CD8-positive, alpha-beta memory T cell (primary cell): ENCODE measurements at places on chromosomes 1 and 21. TPM values are rescaled to one million over a fixed set of nuclear protein-coding genes. Genes with fewer than 3 reads are reported as not detected.

AGMAT gene
- total RNA-seq = 18.5 TPM

TCHH gene
- 0.09 TPM for total RNA-seq

CRP gene
- total RNA-seq = not detected

LINGO4 gene
- not detected for total RNA-seq

GPR37L1 gene
- total RNA-seq = not detected

MAP3K21 gene
- total RNA-seq = 2.8 TPM

SRSF11 gene
- total RNA-seq = 160 TPM

DNA sequence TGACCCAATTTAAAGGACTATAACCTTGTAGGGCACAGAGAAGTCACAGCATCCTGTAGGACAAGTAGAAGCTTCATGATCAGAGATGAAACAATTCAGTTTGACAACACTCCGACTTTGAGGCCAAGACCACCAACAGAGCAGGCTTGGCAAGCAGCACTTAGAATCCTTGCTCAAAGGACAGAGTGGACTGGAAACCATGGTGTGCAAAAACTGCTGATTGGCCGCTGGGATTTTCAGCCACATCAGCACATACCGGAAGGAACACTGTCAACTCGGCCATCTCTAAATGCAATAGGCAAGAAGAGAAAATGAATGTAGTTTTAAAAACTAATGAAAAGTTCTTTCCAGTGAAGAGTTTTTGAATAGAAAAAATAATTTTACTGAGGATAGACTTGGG lies 92.0 kb upstream of the PRMT6 start:
- no peak for DNase-seq

DNA sequence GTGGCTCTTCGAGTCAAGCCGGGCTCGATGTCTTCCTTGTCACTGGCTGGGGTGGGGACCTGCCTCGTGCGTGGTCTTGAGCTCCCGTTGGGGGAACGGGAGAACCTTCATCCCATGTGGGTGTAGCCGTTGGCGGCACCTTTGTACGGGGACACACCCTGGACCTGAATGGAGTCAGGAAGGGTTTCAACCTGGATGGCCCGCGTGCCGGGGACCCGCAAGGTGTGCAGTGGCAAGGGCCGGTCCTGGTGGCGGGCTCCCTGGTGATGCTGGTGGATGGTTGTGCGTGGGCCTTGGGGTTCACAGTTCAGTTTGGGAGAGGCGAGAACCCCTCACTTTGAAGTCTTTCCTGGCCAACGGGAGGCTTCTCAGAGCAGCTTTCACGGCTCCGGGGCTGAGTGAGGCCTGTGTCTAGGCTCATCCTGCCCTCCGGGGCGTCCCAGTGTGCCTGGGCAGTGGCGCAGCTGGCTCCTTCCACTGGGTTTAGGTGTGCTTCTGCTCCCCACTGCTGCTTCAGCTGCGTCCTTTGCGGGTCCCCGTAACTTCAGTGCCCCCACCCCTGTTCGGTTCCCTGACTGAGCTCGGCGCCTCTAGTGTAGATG lies 11.4 kb downstream of the SKI start:
- peak; percentile 2 for DNase-seq

DNA sequence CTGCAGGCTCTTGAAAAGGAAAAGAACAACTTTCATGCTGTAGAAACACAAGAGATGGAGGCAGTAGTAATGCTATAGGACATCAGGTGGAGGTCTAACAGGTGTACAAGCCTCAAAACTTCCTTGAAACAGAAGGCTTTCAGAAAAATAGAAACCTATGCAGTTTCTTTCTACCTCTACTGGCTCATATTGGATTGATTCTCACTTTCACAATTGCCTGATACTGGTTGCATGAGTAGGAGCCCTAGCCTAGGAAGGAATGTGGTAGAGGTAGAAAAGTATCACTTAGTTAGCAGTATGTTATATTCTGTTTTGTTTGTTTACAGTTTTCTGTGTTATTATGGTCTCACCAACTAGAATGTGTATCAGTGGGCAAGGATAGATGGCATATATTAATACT lies 175.4 kb upstream of the GORAB start:
- no peak for DNase-seq

DNA sequence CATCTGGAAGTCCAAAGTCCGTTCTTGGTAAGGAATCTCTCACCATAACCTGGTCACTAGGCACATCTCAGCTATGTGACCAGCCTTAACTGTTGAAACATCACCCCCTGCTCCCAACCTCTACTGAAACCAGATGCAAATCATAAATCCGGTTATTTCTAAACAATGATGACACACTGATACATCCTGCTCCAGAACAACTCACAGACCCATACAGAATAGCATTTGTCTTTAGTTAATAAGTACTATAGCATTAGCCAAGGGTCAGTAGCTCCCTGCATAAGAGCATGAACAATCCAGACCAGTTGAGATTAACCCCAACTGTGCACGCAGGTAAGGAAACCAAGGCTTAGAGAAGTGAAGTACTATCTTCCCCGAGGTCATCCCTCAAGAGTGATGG lies 38.0 kb upstream of the KCTD3 start:
- no peak for DNase-seq

DNA sequence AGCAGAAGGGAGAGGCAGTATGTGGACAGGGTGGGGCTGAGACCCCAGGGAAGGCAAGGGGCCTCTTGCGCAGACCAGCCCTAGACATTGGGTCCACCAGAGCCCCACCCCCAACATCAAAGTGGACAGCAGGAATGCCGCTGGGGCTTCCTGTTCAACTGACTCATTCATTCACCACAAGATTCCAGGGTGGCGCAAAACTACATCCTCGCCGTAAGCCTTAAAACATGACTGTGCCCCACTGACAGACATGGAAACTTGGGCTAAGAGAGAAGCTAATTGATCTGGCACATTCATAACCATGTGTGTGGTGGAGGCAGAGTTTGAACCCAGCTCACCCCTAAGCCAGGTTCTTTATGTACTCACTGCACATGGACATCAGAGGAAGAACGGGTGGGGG lies 14.0 kb downstream of the COL16A1 start:
- DNase-seq = no peak

DNA sequence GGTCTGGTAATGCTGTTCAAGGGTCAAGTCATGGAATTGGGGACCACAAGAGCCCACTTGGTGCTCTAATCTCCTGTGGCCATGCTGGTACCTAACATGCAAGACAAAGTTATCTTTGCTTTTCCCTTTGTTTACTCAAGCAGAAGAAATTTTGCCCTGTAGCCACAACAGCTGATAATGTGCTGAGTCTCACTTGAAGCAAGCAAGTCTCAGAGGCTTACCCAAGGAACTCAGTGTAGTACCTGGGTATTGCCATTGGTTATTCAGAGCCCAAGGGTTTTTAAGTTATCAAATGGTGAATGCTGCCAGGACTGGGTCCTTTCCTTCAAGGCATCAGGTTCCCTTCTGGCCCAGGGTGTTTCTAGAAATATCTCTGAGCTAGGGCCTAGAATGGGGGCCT lies 198.9 kb upstream of the RNPC3 start:
- no peak for DNase-seq

DNA sequence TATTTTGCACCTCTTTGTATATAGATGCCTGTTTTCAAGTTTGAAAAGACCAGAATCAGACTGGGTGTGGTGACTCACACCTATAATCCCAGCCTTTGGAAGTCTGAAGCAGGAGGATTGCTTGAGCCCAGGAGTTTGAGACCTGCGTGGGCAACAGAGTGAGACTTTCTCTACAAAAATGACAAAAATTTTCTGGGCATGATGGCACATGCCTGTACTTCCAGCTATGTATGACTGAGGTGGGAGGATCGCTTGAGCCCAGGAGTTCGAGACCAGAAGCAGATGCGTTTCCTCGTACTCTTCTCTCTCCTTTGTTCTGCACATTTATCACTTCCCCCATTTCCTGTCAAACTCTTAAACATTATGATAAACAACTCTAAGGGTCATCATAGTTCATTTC lies 310.0 kb upstream of the SNX7 start:
- no peak for DNase-seq

GRCh38 chr1:209105701-209106100 lies 477.8 kb upstream of the CAMK1G start:
- DNase-seq = no peak

DNA sequence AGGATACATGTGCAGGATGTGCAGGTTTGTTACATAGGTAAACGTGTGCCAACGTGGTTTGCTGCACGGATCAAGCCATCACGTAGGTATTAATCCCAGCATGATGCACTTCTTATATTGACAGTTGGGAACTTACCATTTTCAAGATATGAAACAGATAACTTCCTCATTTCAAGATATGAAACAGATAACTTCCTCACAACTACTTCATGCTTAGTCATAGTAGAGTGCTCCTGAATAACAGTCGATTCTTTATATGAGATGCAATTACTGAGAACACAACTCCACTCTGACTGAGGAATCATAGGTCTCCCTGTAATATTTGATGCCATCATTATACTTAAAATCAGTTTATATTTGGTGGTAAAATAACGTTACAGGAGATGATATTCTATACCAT lies 1124.3 kb downstream of the AMY1C start:
- no peak for DNase-seq

DNA sequence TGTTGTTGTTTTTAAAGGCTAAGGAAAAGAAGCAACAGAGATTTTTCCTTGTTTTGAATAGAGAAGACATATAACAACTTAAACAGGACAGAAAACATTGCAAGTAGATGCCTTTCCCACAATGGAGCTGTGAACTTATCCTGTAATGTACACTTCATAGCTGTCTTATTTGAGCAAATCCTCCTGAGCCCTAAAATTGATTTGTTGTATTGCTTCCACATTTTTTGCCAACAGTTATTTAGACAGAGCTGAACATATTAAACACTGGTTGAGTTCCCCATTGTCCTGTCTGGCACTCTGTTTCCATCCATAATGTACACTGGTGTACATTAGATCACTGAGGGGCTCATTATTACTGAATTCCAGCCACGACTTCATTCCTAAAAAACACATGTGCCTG lies 32.2 kb downstream of the CACHD1 start:
- no peak for DNase-seq

- no peak for DNase-seq
These were observed 479.4 kb downstream of the KCNT2 start for GRCh38 chr1:196128835-196129234.

GRCh38 chr1:234243521-234244260 lies 129.6 kb upstream of the COA6 start:
- no peak for DNase-seq

GRCh38 chr1:234253732-234254131 lies 119.5 kb upstream of the COA6 start:
- DNase-seq = no peak

GRCh38 chr1:59509341-59509875 lies 212.5 kb downstream of the FGGY start:
- DNase-seq = no peak

- DNase-seq = peak; percentile 21
These were observed 124.8 kb downstream of the PGBD5 start for GRCh38 chr1:230301322-230301721.

DNA sequence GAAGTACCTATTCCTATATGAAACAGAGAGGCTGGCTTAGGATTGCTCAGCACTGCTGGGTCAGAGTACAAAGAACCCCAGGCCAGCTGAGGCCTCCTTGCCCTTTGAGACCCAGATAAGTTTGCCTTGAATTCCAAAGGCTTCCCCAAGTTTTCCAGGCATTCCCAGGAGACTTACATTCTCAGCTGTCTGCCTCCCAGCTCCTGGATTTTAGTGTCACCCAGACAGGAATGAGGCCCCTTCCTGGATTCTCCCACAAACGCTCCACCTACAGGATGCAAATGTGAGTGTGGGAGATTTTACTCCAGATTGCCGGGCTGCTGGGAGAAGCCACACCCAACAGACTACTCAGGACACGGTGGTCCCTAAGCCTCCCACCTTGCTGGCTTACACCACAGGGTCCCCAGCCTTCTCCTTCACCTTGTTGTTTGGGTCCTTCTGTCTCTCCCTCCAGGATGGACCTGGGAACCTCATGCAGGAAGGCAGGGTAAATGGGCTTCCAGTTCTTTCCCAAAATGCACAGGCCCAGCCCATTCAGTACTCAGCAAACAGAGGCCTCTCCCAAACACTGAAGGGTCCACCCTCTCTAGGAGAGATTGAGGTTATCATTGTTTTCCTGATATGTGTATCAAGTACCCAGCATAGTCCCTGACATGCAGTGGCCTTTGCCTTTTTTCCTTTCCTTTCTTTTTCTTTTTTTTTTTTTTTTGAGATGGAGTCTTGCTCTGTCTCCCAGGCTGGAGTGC lies 10.6 kb downstream of the RHBG start:
- no peak for DNase-seq

GRCh38 chr1:116389013-116389412 lies 16.0 kb downstream of the ATP1A1 start:
- DNase-seq = no peak

DNA sequence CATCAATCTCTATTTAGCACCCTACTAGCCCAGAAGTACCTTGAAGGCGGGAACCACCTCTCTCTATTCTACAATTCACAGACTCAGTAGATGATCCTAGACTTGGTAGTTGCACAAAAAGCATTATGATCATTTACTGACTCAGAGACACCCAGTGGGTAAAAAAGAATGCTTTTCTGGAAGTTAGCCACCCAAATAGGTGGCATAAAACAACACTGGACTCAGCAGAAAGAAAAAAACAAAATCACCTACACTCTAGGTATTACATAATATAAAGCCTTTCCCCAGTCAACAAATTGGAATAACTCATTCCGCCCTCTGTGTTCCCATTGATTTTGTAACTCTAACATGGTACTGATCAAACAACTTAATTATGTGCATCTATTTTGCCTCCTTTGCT lies 126.3 kb downstream of the PTPN14 start:
- DNase-seq = no peak

DNA sequence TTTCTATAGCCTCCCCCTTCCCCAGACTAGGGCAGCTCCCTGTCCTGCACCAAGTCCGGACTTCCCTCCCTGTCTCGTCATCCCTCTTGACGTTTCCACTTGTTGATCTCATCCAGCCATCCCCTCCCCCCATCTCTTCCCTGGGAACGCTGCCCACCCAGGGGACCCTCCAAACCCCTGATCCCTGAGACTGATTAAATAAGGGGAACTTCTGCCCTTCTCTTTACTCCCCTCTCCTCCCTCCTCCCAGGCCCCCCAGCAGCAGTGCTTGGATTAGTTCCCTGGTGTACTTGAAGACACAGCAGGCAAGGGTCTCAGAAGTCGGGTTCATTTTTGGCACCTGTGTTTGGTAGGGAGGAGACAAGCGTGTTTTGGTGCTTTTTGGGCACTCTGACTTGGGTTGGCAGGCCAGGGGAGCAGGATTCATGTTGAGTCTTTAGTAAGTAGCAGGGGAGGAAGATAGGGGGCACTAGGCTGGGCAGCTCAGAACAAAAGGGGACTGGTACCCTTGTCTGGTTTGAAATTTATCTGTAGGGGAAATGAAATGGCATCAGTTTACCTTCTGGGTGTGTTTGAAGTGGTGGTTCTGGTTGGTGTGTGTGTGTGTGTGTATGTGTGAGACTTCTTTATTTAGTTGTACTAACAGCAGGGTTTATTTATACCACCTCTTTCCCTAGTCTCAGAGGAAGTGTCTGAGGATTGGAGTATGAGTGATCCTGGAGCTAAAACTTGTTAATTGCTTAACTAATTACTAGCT lies 11.1 kb downstream of the VANGL2 start:
- no peak for DNase-seq

- DNase-seq = no peak
These were observed 155.0 kb downstream of the SETD4 start for GRCh38 chr21:35905096-35905962.

GRCh38 chr1:94669198-94669597 lies 127.6 kb upstream of the F3 start:
- DNase-seq = no peak

GRCh38 chr1:165284454-165284853 lies 72.1 kb downstream of the LMX1A start:
- no peak for DNase-seq
